NCI-H1694 treated with DMSO at 0.1 percent for 48 hours (cell line): ENCODE measurements at places on chromosomes 1 and 21.

GRCh38 chr1:246959944-246960693 is 28.4 kb upstream of the AHCTF1 start:
- no peak for DNase-seq

GRCh38 chr1:218078916-218079315 is 206.2 kb upstream of the RRP15 start:
- DNase-seq, result no peak

DNA sequence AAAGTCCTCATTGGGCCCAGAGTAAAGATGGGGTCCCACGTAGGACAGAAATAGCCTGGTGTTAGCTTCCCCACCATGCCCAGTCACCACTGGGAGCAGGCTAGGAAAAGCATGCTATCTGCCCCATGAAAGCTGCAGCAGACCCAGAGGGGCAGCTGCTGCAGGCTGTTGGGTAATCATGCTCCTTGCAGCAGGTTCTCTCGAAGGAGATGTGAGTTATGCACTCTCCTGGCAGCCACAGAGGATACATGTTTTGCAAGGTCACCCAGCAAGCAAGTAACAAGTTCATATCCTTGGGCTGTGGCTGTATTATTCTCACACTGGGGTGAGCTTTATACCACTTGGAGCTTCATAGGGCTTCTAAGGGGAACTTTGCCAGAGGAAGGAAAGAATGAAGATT is 9.1 kb upstream of the HEYL start:
- no peak for DNase-seq

DNA sequence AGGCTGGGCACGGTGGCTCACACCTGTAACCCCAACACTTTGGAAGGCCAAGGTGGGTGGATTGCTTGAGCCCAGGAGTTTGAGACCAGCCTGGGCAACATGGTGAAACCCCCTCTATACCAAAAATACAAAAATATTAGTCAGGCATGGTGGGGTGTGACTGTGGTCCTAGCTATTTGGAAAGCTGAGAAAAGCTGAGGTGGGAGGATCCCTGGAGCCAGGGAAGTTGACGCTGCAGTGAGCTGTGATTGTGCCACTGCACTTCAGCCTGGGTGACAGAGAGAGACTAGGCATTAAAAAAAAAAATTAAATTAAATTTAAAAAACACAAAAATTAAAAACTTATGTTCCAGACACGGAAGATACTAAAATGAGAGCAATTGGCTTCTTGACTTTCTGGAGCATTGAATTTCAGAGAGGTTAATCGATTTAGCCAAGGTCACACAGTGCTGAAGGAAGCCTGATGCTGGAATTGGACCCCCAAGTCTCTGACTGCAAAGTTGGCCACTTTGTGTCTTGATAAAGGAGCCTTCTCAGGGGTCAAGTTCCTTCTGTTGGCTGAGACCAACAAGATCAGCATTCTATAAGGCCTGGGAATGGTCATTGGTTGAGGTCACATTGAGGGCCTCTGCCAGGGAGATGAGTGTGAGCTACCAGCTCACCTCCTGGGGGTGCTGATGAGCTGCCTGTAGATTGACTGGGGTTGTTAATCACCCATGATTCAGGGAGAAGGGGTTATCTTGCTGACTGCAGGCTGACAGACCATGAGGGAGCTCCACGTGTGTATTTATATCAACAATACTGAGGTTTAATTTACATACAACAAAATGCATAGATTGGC is 54.3 kb downstream of the RPS6KA1 start:
- DNase-seq, result no peak

- no peak for DNase-seq
Observed at GRCh38 chr21:38293113-38293512, 36.3 kb downstream of the KCNJ15 start.

DNA sequence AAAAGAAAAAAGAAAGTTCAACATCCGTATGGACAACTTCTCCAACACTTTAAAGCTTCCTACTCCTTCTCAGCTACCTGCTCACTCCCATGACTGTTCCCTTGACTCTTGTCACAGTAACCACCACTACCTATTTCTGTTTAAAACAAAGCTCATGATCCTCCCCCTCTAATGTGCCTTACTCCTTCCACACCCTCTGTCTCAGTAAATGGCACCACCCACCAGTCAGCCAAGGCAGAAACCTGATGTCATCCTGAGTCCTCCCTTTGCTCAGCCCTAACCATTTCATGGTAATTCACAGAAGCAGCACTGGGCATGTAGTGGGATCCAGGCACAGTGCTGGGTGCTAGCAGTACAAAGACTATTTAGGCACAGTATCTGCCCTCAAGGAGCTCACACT is 63.0 kb upstream of the PPM1J start:
- DNase-seq, result no peak

DNA sequence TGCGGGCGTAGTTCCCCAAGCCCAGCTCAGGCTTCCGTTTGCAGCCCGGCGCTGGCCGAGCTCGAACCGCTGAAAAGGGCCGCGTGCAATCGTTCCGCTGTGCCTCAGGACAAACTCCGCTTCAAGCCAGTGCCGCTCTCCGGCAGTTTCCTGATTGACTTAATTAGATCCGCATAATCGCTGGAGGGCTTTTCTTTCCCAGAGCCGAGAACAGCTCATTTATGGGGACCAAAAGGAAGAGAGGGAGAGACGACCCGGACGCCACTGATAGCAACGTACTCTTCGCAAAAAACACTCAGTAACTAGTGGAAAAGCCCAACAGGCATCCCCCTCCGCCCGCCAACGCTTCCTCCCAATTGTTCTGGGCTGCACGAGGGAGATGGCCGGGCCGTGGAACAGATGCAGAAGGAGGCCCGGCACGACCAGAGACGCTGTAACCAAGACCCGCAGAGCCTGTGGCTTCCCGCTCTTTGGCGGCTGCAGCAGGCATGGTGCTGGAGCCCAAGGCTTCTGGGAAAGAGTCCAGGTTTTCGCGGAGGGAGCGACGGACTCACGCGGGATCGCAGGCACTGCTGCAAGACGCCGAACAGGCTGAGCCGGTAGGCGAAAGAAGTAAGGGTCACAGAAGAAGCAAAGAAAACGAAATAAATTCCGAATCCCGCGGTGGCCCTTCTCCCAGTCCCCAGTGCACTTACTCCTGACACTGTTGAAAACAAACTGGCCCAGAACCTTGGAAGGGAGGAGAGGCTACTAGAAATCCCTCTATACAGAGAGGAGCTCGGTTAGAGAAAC is 3.6 kb upstream of the FOXD2 start:
- no peak for DNase-seq

- no peak for DNase-seq
Observed at GRCh38 chr1:230853731-230854130, 14.6 kb downstream of the C1orf198 start.

DNA sequence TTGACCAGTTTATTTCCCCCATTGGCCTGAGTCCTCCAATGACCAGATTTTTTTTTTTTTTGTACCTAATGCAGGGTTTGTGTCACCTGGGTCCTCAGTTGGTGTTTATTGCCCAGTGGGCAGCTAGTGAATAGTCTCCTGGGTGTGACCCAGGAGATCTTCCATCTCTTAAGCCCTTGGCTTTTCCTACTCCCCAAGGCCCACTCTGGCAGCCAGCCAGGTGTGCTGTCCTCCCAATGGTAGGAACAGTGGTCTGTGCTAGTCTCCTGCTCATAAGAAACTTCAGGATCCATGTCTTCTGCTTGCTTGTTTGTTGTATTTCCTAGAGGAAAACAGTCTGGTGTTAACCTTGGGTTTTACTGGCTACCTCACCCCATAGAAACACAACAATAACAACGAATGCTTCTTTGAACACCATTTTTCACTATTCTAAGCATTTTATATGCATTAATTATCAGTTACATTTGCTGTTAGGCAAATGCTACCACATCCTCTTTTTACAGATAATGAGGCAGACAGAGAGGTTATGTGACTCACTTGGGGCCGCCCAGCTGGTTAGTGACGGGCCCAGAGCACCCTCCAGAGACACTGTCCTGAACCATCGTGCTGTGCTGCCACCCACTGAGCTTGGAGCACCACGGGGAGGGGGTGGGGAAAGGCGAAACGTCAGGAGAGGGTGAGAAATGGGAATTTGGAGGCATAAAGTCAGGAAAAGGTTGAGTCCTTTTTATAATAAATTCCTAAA is 107.5 kb downstream of the HIVEP3 start:
- DNase-seq, result no peak

- DNase-seq, result no peak
Observed at GRCh38 chr21:38637161-38637560, 138.9 kb upstream of the ERG start.

- no peak for DNase-seq
Observed at GRCh38 chr1:37828410-37829074, 20.5 kb upstream of the YRDC start.
